Amniotic epithelial cell (primary cell): ENCODE measurements at places on chromosomes 5 and 9.

DNA sequence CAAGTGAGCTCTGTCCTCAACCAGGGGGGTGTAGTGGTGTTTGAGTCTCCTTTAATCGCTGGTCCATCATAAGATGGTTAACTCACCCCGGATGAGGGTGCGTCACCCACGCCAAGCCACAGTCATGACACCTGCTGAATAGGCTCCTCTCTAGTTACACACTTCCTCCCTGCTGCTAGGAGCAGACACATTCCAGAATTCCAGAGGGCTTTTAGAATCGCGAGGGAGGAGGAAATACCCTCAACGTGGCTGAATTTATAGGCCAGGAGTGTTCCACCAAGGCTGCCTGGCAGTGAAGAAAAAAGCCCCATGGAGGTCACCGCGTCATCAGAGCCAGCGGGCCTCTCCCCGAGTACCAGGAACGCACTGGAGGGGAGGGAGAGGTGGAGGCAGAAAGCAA is 5.1 kb downstream of the GLRX start:
- DNase-seq, result peak; percentile 93

DNA sequence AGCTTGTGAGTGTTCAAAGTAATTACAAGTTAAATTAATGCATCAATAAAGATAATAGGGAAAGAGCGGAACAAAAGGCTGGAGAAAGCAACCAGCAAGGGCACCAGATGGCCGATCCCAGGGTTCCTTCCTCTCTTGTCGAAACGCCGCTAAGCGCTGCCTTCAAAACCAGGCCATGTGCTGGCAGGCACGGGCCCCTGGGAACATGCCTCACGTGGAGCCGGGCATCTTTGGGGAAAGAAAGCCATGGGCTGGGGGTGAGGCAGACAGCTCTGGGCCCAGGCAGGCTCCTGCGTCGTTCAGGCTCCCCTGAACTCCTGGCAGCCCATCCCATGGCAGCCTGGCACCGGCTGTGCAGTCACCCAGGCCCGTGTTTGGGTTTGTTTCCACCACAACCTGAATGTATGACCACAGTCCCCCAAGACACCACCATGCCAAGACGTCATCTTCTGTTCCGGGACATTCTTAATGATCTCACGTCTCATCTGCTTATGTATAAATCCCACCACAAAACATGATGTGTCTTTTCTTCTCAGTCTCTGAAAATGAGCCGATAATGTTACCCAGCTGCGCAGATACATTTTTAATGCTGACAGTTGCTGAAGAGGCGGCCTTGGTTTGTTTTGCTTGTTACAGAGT is 110.4 kb upstream of the SARDH start:
- DNase-seq, result no peak

DNA sequence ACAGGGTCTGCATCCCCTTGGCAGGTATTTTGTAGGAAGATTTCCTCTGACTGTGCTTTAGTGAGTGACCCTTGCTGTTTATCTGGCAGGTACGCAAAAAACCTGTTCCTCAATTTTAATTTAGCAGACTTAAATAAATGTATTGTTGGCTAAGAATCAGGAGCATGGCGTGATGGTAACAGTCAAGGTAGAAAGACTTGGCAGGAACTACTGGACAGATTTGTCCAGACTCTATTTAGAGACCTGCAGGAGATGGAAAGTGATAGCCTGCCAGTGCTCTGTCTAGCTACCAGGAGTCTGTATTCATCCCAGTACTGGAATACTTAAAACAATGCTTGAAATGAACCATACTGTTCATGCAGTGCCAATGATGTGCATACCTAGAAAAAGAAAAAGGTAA is 78.8 kb upstream of the MAST4 start:
- DNase-seq, result no peak

DNA sequence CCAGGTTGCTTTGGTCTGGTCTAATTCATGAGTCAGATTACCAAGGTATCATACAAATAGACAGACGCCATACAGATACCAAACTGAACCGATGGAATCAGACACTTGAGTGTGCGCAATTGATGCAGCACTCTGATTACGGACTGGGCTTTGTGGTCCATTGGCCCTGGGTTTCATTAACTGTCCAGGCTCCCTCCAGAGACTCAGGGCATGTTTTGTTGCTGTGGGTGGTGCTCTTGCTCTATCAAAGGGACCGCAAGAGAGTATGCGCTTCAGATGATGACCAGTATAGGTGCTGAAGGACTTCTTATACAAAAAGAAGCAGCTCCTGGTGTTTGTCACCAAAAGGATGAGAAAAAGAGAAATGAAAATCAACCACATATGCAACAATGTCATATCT is 36.9 kb upstream of the ANKRD55 start:
- DNase-seq, result peak; percentile 59

DNA sequence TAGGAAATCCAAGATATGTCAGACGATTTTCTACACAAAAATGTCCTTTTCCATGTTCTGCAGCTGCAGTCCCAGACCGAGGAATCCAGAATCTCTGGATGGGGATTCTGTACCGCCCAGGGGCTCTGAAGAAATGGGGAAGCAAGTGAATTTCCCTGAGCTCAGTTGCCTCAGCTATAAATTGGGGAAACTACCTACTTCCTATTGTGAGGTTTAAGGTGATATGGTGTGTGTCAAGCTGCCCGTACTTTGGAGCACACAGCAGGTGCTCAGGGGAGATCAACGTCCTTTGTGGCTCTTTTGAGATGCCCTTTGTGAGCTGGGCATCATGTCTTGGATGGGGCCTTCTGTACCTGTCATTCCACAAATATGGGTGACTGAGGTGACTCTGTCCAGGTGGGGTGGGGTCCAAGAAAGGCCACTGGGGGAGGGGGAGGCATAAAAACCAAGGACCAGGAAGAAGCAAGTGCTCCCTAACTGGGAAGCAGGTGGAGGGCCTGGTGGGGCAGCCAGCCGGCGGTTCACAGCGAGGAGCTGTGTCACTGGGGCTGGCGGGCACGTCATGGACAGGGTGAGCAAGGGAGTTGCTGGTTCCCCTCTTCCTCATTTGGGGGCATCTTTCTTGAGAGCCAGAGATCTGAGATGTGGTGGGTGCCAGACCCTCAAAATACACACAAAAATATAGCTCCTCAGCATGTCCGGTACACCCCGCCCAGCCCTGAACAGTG is 116.0 kb downstream of the CRB2 start:
- no peak for DNase-seq
